ENCODE measurements at places on chromosomes 3 and 15. TPM values are rescaled to one million over a fixed set of nuclear protein-coding genes. Genes with fewer than 3 reads are reported as not detected.
A peak's percentile ranks its signal among the peaks of the same experiment; 100 is the strongest.

The CNTN3 gene
- 29.8 TPM for total RNA-seq

The UROC1 gene
- total RNA-seq = not detected

The CCDC66 gene
- total RNA-seq = 19.6 TPM

The USP4 gene
- 54.6 TPM for total RNA-seq

The RETNLB gene
- not detected for total RNA-seq

DNA sequence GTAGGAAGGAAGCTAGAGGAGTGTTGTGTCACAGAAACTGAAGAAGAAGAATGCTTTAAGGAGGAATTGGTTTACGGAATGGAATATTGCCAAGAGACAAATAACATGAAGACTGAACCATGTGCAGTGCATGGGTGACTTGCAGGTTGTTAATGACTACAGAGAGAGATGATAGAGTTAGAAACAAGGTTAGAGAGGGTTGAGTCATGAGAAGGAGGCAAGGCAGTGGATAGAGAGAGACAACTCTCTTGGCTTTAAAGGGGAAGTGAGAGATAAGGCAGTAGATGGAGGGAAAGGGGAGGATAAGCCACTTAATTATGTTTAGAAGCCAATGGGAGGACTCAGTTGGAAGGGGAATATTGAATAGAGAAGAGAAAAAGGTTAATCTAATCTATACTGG, 119.3 kb upstream of the CCNL1 start:
- DNase-seq = no peak

- DNase-seq = peak; percentile 5
Measured at GRCh38 chr15:78540871-78541743, 863 bp downstream of the PSMA4 start.

GRCh38 chr3:94431876-94432570, 369.2 kb downstream of the NSUN3 start:
- no peak for DNase-seq

- DNase-seq = peak; percentile 12
Measured at GRCh38 chr3:11769704-11770476, 76.8 kb downstream of the TAMM41 start.

GRCh38 chr3:178393146-178393545, 143.1 kb upstream of the KCNMB2 start:
- DNase-seq = no peak

DNA sequence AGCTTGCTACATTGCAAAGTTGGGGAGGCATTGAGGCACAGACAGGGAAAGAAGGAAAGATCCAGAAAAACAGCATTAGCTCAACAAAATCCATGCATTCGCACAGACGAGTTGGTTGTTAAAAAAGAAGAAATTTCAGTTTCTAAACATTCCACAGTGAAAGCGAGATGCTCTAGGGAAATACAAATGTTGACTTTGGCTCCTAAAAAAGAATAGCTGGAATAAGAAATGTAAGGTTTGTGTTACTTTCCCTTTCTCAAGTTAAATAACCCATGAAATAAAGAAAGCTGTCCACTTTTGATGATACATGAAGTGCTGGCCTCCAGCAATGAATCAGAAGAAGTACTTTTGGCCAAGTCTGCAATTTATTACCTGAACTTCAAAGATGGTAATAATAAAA, 465.1 kb downstream of the ERC2 start:
- DNase-seq = no peak

DNA sequence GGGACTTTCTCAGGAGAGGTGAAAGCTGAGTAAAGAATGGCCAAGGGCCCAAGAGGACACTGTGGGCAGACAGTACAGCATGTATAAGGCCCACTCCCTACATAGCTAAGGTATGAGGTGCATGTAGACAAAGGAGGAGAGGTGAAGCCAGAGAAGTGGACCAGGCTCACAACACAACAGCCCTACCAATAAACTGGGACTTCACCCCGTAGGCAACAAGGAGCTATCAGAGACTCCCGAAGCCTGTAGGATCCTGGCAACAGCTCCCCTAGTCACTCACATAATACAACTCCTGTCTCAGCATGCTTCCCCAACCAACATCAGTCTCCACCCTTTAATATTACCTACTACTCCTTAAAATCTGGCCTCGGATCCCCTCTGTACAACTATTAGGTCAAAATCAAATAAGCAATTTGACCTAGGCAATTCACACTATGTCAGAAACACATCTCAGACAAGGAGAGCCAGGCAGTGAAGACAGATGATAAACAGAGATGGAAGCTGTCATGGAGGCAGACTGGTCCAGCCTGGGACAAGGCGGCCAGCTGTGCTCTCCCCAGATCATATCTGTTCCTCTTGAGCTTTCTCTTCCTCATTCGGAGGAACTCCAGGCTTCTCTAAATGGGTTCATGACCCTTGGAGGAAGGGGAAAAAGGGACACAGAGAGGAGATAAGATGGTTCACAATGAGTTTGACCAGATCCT, 1.4 kb downstream of the XXYLT1 start:
- DNase-seq = no peak
